ENCODE measurements at places on chromosomes 5 and 9.

DNA sequence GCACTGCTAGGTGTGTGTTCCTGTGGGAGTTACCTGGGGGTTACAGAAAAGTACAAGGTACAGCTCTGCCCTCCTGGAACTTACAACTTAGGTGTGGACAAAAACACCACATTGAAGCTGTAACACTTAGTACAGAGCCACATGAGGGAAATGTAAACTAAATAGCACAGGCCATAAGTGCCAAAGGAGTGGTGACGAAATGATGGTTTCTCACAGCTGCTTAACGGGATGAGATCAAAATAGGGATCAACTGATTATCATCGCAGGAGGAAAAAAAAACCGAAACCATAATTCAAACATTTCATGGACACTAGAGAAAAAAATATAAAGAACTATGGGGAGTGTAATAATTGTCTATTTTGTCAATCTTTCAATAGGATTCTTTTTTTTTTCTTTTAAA, 5.9 kb downstream of the LIX1 start:
- DNase-seq, result no peak

GRCh38 chr9:112380825-112381221, 915 bp downstream of the HSDL2 start:
- DNase-seq, result peak; percentile 32

- DNase-seq, result no peak
These were observed 56.0 kb upstream of the ASTN2 start for GRCh38 chr9:117470902-117471301.

DNA sequence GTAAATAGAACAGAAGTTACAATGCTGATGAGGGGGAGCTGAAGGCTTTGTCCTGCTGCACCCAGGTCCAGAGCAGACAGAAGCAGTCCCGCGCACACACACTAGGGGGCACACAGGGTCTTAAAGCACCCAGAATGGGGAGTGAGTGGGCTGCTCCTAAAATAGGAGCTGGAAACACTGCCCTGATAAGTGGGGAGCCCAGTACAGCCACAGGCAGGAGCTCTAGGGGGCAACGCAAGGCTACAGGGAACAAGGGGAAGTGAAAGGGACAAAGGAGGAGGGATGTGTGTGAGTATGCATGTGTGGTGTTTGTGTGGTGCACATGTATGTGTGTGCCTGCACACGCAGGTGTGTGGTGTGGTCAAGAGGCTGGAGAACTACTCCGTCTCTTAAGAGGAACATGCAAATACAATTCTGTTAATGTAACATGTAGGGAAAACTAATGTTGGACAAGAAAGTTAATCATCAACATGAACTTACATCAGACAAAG, 191.5 kb downstream of the ROR2 start:
- DNase-seq, result peak; percentile 70

DNA sequence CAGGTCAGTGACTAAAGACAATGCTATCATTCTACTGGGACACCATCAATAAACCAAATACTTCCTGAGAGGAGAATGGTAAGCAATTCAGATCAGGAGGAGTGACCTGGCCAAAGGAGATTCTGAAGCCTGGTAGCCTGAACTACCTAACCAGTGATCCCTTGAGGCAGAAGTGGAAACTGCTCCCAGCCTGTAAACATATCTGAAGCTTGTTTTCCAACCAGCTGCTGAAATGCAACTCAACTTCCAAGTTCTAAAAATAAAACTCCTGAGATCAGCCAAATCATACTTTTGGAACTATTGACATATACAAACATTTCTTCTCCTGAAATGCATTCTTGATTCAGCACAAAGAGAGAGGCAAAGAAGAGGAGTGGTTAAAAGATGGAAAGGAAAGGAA, 204.1 kb downstream of the EBF1 start:
- no peak for DNase-seq

DNA sequence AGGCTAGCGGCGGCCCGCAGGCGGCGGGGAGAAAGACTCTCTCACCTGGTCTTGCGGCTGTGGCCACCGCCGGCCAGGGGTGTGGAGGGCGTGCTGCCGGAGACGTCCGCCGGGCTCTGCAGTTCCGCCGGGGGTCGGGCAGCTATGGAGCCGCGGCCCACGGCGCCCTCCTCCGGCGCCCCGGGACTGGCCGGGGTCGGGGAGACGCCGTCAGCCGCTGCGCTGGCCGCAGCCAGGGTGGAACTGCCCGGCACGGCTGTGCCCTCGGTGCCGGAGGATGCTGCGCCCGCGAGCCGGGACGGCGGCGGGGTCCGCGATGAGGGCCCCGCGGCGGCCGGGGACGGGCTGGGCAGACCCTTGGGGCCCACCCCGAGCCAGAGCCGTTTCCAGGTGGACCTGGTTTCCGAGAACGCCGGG, 253 bp downstream of the SLC12A2 start:
- peak; percentile 80 for DNase-seq

DNA sequence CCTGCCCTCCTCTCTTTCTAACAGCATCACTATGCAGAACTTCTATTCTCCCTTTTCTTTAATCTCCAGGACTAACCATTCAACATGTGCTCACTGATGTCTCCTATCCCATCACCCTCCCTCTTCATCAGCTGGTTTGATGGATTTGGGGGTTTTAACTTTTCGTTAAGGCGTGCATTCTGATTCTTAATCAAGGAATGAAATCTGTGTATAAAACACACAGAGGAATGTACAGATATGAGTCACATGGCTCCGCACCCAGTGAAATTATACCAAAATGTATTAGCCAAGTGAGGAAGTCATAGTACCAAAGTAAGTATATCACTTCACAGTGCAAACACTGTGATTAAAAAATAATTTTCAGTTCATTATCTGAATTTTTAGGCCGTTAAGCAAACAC, 35.2 kb downstream of the MARCHF11 start:
- no peak for DNase-seq

GRCh38 chr5:173925449-173926071, 37.4 kb downstream of the CPEB4 start:
- DNase-seq, result peak; percentile 32

DNA sequence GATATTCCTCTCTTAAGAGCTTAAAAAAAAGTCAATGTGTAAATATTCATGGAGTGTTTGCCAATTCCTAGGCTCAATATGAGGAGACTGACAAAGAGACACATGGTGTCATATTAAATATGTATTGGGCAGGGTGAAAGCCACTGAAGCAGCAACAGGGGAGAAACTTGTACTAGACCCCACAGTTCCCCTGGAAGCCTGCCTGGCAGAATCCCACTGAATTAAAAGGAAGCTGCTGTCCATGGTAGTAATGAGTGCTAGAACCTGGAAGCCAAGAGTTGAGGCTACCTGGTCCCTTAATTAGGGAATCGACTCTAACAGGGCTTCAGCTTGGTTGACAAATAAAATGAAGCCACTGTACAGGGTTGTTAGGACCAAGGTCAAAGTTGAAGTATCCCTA, 129.4 kb upstream of the GPR151 start:
- no peak for DNase-seq

DNA sequence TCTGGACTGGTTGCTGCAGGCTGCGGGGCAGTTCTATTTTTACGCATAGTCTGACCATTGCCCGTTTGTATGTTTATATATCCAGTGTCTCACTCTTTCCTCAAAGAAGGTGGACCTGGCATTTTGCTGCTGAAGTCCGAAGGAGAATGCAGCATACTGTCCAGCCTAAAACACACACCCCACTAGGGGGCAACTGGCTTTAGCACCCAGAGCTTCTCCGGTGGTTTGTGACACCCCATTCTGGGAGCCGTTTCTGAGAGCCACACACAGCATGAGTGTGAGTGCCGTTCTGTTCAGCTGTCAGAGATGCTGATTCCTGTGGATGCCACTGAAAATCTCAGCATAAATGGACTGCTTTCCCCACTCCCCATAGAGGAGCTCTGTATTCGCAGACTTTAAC, 290.5 kb upstream of the TAS2R1 start:
- DNase-seq, result no peak

- no peak for DNase-seq
These were observed 74.2 kb downstream of the MAMDC2 start for GRCh38 chr9:70117835-70118319.

DNA sequence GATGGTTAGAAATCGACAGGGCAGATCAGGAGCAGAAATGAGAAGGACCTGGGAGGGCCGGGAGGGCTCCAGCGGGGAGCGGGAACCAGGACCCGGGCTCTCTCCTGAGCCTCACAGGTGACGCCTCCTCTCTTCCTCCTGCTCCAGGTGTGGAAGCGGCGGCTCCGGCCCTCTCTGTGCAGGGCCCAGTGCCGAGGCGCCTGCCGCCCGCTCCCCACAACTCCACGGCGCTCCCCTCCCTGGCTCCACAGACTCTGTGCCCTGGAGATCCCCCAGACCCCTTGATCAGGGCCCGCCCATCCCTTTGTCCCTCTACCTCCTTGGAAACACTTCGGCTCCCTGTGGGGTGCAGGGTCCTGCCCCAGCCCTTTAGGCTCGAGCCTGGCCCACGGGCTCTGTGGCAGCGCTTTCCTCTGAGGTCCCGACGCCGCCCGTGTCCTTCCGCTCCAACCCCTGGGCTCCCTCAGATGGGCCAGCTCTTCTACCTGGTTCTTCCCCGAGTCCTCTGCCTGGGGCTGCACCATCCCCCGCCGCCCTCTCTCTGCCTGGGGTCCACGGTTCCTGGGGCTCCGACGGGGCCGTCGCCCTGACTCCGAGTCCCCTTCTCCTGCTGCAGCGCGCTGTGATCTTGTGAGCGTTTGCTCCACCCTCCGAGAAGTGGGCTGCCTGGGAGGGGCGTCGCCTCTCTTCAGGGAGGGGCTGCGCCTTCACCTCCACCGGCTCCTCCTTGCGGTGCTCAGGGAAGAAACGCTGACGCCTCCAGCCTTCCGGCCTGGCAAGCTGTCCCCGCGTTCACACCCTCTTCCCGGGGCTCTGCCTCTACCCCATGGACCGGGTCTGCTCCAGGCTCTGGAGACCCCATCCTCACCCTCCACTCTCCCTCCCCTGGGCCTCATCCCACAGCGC, 22.4 kb upstream of the SLC6A3 start:
- DNase-seq, result no peak

DNA sequence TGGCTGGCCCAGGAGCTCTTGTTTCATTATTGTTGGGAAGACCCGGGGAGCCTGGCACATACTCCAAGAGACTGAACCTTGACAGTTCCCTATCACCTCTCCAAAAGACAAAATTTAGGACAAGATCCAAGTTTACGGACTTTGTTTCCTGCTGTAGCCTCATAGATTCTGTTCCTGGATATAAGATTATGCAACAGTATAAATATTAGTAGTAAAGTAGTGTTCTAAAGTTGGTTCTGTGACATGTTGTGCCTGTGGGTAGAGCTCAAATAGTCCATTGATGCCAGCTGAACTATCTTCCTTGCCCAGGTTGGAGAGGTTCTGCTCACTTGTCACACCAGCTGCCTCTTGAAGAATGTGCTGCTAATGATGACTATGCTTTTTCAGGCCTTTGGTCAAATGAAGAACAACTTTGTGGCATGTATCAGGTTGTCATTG, 430.2 kb downstream of the DMAC1 start:
- no peak for DNase-seq

- DNase-seq, result peak; percentile 17
These were observed 478.4 kb upstream of the DAP start for GRCh38 chr5:11239261-11240015.

DNA sequence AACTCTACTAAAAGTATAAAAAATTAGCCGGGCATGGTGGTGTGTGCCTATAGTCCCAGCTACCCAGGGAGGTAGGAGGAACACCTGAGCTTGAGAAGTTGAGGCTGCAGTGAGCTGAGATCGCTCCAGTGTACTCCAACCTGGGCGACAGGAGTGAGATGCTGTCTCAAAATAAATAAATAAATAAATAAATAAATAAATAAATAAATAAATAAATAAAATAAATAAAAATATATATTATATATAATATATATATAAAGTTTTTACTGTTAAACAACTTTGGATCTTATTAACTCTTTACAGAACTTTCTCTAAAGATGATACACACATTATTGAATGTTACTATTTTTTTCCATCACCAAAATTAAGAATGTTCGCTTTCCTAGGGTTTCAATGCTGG, 38.4 kb downstream of the HMGCR start:
- DNase-seq, result no peak

DNA sequence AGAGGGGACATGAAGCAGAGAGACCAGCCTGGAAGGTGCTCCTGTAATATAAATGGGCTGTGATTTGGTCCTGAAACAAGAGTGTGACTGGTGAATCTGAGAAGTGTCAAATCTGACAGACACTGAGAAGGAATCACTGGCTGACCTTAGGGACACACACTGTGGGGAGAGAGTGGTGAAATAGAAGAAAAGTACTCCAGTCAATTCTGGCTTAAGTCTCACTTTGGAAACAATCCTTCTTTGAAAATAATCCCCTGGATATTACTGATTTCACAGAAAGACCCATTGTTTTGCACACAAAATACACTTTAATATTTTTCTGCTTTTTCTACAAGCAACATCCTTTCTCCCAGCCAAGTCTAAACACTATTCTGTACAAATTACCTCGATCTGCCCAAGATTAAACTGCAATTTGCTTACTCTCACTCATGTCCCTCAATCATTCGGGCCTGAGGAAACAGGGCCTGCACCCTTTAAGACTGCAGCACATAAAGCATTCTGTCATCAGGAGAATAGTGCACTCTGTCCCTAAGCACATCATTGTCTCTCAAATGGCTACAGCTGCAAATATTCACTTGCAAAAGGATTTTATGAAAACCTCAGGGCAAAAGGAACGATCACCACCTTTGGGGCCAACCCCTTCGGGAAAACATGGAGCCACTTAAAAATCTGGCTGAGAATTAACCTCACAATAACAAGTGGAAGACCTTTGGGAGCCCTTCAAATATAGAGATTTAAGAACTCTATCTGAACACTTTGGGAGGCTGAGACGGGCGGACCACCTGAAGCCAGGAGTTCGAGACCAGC, 68.6 kb downstream of the MAPKAP1 start:
- no peak for DNase-seq

DNA sequence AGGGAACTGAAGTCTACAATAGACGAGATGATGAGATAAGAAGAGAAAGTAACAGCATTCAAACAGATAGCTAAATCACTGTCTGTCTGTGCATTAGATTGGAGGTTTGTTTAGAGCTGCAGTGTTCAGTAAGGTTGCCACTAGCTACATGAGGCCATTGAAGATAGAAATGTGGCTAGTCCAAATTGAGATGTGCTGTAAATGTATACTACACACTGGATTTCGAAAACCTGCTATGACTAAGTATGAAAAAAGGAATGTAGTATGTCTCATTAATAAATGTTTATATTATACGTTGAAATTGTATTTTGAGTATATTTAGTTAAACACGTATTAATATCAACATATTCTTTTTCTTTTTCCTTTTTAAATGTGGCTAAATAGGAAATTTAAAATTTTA, 142.1 kb downstream of the XRCC4 start:
- no peak for DNase-seq

DNA sequence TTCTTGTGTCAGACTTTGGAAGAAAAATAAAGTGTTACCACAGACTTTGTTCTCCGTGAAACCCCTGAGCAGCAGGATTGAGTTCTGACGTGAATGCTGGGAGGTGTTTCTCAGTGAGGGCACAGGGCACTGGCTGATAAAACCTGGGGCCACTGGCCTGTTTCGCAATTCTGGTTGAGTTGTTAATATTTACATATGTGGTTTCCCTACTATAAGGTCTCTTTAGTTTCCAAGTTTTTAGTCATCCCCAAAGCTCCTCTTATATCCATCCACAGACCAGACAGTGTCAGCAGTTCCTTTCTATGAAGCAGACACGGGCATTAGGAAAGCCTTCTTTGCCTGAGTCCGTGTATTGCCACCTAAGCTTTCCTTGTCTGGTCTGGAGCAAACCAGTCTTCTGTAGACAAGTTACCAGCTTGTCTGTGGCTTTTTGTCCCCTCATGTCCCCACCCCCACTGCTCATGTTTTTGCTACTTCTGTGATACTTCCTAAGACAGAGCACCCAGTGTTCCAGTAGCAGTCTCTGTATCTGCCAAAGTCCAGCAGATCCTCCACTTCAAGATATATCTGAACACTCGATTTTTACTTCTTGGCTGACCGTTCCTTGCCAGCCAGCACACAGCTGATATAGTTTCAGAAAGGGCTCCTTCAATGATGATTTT, 42.0 kb downstream of the ACO1 start:
- DNase-seq, result no peak
